ENCODE measurements at places on chromosomes 4 and X. TPM values are rescaled to one million over a fixed set of nuclear protein-coding genes. Genes with fewer than 3 reads are reported as not detected.

DNA sequence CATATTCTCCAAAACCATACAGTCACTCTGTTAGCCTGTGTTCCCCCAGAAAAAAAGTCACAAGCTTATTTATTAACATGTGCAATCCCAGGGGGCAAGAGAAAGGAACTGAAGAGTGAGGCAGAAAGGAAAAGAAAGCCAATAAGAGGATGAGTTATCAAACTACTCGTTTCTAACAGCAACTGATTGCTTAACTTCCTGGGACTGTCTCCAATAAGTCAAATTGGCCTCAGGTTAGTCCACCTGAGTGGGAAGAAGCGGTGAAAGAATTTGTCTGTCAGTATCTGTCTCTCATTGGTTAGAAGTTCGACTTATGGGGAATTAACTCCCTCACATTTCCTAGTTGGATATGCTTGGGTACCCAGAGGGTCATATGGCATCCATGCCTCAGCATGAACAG lies 14.1 kb downstream of the F9 start:
- no peak for DNase-seq

Gene PDK3
- 20.5 TPM for total RNA-seq

Gene TMEM154
- 1.3 TPM for total RNA-seq

GRCh38 chr4:1795299-1796195 lies 2.5 kb downstream of the FGFR3 start:
- no peak for DNase-seq

DNA sequence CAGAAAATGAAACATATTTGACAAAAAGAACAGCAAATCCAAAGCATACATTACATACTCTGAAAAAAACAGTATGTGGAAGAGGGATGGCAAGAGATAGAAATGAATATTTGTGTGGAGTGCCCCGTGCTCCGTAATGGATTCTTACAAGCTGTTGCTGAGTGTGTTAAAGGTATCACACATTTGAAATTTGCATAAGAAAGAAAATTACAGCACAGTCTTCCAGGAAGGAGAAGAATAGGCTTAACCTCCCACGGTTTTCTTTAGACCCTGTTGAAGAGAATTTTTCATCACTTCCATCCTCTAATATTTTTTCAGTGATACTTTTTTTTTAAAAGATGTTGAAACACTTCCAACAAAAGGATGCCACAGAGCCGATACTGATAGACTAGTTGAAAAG lies 1489.4 kb downstream of the RAPGEF2 start:
- no peak for DNase-seq

GRCh38 chr4:17323554-17324385 lies 188.1 kb downstream of the QDPR start:
- peak; percentile 27 for DNase-seq

GRCh38 chrX:45274576-45274975 lies 73.9 kb upstream of the DIPK2B start:
- DNase-seq, result no peak

DNA sequence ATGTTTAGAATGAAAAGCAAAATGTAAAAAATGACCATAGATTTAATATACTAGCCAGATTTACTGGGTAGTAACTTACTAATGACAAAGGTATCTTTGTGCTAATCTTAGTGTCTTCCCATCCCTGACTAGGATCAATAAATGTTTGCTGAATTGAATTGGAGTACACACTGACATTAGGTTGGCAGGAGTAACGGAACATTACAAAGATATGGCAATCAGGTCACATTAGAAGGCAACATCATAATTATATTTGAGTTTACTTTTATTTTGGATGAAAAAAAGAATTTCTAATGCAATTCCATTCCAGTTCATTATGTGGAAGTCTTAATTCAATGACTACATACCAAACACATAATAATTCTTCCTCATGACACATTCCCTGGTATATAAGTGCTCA lies 77.8 kb downstream of the MID1 start:
- DNase-seq, result no peak

DNA sequence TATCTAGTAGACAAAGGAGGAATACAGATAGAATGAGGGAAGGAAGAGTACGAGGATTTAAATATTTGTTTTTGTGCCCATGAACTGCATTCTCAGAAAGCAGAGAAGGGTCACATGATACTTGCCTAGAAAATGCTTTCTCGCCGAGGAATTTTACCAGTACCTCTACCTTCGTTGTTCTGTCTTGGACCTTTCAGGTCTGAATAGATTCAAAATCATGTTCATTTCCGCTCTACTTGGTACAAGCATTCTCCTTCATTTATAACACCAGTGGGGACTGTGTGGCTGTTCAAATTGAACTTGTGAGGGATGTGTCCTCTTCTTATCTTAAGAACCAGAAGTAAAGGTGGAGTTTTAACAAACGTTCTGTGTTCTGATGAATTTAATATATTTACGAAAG lies 1.9 kb downstream of the USP38 start:
- no peak for DNase-seq

DNA sequence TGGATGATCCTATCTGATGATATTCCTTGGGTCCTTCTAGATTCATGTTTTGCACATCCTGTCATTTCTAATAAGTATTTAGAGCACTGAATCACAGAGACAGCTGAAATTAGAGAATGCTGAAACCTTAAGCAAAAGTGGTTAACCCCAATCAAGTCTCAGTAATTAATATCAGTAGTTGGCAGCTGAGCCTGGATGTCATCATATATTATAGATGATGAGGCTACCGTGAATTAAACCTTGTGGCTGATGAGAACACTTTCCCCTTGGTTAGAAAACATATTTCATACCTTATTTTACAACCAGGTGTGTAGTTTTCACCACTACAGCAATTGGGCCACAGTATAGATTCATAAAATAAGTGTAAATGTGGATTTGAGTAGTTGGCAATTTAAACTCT lies 499.0 kb downstream of the PDGFC start:
- DNase-seq, result no peak

- DNase-seq, result no peak
Measured at GRCh38 chr4:7298619-7299009, 106.3 kb downstream of the SORCS2 start.

- peak; percentile 65 for DNase-seq
Measured at GRCh38 chr4:21765810-21766407, 182.7 kb downstream of the KCNIP4 start.

DNA sequence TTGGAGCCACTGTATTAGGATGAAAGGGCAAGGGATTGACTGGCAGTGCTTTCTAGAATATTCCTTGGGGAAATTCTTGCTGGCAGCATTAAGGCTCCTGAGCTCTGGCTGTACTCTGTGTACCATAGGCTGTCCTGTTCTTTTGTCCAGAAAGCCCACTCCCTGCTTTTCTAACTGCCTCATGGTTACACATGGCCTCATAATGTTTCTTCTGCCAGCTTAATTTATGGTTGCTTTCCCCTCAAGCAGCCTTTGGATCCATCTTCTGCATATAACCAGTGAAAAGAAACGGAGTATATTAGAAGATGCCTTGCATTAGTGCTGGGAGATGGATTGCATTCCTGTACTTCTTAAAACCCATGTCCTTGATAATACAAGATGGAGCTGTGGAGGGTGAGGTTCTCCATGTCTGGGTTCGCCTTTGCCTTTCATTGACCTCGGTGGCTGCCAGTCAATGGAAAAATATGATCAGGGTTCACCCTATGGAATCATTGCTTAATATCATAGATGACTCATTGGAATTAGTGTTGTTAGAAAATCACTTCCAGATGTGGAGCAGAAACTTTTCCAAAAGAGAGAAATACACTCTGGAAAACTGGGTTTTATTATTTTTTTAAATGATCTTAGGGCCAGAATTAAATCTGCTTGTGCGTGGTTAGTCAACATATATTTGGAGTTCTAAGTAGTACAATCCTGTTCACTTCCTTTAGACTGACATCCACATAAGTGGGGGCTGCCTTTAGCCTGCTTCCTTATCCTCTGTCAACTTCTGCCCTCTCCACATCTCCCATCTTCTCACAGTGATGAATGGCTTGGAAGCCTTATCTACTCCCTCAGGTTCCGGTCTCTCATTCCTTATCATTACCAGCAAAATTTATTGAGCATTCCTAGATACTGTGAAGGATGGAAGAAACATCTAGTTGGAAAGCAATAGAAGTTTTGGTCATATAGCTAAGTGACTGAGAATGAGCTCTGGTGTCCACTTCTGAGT lies 24.9 kb downstream of the DOCK11 start:
- no peak for DNase-seq

DNA sequence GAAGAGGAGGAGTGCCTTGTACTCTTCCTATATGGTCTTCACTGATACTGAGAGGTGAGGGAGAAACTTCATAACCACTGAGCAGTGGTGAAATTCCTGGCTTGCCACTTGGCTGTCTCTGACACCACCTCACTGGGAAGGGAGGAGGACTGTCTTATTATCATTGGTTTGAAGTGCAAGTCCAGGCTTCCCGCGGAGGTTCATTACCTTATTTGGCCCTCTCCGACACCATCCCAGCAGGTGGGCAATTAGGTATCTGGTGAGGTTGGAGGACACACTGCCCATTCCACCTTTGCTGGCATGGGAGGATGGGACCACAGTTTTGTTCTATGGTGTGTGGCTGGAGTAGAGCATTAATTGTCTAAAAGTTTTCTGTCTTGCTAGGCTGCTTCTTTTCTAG lies 206.1 kb downstream of the LHFPL1 start:
- DNase-seq, result no peak

Gene MAGEA1
- 153 TPM for total RNA-seq

GRCh38 chrX:65576160-65576559 lies 41.6 kb upstream of the LAS1L start:
- DNase-seq, result no peak

- no peak for DNase-seq
Measured at GRCh38 chrX:31269914-31270313, 198.1 kb upstream of the FTHL17 start.

Gene XKRX
- 0.39 TPM for total RNA-seq

DNA sequence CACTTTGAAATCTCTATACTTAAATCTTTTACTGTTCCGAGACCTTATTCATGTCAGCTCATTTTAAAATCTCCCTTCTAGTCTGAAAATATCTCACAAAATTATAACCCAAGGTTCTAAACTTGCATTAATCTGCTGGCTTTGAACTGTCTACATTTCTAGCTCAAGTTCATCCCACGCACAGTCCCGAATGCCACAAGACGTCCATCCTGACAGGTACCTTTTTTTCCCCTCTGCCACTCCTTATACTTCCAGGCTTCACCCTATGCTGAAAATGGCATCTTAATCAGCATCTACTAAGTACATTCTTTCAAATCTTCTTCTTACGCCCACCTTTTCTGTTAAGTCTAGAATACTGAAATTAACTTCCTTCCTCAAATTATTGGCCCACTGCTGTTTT lies 259.2 kb upstream of the GALNTL6 start:
- no peak for DNase-seq

GRCh38 chr4:39348371-39349315 lies 17.5 kb downstream of the RFC1 start:
- no peak for DNase-seq

GRCh38 chr4:3773552-3774001 lies 7.4 kb downstream of the ADRA2C start:
- DNase-seq, result no peak

- peak; percentile 38 for DNase-seq
Measured at GRCh38 chr4:94621491-94622080, 136.2 kb upstream of the BMPR1B start.
